Kidney capillary endothelial cell (primary cell): ENCODE measurements at places on chromosomes 16 and 17.
A peak's percentile ranks its signal among the peaks of the same experiment; 100 is the strongest.

GRCh38 chr16:53752560-53752959 is 48.6 kb downstream of the FTO start:
- DNase-seq: no peak

- no peak for DNase-seq
Measured at GRCh38 chr17:77127735-77128361, 12.9 kb upstream of the SEC14L1 start.

DNA sequence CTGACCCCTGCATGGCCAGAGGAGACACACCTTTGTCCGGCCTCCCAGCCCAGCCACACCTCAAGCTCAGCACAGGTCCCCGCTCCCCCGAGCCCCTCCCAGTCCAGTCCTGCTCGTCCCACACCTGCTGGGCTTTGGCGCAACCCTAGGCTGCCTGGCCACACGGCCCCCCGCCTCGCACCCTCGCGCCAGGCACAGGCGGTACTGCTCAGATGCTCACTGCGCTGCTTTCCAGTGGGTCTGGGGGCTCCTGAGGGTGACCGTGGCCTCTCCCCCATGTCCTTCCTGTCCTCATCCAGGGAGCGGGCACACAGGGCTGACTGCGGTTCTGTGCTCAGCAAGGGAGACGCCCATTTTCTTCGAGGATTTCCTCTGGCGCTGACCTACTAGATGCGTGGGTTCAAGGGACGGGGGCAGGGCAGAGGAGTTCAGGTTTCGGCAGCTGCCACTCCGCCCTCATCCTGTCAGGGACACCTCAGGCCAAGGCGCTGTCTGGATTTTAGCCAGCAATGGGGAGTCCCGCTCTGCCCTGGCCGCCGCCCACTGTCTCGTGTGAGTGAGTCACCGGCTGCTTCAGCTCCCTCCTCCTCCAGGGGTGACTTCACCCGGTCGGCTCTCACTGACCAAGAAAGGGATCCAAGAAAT is 118.0 kb upstream of the ZNF469 start:
- peak; percentile 85 for DNase-seq

- no peak for DNase-seq
Measured at GRCh38 chr16:24359490-24359889, 103.4 kb downstream of the CACNG3 start.

DNA sequence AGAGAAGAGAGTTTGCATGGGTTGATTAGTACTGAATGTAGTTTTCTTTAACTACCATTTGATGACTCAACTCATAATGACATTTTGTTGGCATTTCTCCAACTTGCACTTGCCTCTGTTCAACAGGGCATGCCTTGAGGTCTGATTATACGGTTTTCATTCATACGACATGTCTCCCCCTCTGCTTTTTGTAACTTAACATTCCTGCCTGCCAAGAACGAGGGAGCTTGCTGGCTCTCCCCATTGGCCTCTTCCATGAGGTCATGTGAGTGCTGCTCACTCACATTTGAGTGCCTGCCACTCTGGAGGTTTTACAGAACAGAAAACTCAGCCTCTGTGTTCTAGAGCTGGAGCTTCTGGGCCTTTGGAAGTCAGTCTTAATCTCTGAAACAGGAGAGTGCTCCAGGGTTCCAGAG is 19.7 kb downstream of the MAP2K6 start:
- DNase-seq: no peak

DNA sequence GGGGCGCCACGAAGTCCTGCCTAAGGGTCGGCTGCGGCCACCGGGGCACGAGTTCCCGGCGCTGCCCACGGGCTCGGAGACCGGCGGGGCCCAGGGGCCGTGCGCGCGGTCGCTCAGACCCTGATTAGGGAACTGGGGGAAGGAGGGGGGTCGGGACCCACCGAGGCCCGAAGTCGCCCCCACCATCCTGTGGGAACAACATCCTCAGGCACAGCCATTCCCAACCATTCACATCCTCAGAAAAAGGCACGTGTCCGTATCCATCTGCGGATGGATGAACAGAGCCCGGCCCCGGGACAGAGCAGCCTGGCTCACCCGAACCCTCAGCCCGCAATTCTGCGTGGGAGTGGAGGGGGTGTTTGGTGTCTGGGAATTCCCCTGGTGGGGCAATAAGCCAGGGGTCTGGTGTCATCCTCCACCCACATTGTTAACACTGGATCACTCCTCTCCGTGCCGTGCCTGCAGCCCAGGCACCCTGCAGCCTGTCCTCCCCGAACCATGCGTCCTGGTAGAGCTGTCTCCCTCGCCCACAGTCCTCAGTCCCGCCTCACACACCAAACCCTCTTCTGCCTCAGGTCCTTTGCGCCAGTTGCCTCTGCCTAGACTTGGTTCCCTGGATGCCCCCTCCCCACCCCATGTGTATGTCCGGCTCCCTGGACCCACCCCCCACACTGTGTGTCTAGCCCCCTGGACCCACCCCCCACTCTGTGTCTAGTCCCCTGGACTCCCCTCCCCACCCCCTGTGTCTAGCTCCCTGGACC is 789 bp upstream of the CCDC57 start:
- peak; percentile 49 for DNase-seq

- DNase-seq: no peak
Measured at GRCh38 chr17:19248928-19249574, 11.9 kb downstream of the EPN2 start.

GRCh38 chr17:77118251-77118928 is 22.4 kb upstream of the SEC14L1 start:
- peak; percentile 97 for DNase-seq

GRCh38 chr17:34313164-34313563 is 6.1 kb upstream of the CCL8 start:
- DNase-seq: no peak

DNA sequence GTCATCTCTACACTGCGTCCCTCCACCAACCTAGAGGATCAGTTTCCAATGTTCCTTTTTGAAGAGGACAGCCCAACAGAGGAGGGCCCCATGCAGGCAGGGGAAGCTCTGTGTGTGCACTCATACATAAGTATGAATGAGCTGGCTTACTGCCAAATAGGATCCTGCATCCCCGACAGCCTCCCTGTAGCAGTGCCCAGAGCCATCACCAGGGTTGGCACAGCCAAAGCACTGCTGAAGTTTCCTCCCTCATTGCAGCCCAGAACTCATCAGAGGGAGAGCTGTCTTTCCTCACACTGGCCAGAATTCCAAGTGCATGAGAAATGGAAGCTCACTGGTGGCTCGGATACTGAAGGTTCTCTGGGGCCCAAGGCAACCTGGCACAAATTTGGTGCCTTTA is 114.4 kb downstream of the ASIC2 start:
- peak; percentile 2 for DNase-seq

DNA sequence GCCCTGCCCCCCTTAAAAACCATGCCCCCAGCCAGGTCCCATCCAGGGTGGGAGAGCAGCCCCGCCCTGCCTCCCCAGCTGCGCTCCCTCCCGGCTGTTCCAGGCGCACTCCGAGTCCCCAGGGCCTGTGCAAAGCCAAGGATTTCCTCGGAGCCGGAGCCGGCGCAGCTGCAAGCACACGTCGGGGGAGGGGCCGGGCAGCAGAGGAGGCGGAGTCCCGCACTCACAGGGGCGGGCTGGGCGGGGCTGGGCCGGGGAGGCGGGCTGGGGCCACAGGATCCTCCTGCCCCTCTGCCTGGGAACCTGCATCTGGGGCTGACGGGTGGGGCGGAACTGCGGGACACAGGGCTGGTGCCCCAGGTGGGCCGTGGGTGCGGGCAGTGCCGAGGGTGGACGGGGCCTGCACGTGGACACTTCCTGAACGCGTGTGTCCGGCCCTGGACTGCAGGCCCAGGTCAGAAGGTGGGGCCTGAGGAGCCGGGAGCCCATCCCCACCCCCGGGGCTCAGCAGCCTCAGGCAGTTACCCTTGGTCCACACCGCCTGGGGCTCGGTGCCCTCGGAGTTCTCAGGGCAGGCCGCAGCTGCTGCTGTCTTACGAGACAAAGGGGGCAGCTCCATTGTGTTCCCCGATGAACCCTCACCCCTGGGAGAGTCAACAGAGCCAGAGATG is 24.0 kb upstream of the SSTR5 start:
- peak; percentile 21 for DNase-seq

DNA sequence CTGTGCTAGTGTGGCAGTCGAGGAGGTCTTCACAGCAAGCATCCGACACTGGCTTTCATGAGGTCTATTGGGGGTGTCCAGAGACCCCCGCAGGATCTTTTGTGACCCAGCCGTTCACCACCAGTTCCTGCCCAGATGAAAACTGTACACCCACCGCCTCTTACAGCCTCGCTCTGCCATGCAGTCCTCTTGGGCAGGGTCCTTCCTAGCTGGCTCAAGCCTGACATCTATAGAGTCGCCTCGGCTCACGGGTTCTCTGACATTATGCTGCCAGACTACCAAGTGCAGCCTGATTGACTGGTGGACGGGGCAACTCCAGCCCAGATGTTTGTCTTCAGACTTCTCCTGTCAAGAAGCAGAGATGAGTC is 14.6 kb upstream of the CLEC10A start:
- no peak for DNase-seq

GRCh38 chr16:14958970-14959369 is 15.9 kb upstream of the PDXDC1 start:
- DNase-seq: no peak

DNA sequence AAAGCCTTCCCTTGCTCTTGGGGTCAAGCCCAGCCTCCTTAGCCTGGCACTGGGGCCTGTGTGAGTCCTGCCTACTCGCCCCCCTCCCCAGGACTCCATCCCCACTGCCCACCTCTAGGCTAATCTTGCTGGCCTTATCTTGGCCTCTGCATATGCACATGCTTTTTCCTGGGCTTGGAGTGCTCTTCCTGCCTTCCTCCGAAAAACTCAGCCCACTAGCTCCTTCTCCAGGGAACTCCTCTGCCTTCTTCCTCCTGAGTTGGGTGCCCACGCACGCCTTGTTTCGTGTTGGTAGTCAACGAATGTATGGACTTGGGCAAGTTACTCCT is 16.5 kb downstream of the TBX2 start:
- no peak for DNase-seq

GRCh38 chr16:20865420-20866131 is 34.6 kb downstream of the DCUN1D3 start:
- peak; percentile 53 for DNase-seq

DNA sequence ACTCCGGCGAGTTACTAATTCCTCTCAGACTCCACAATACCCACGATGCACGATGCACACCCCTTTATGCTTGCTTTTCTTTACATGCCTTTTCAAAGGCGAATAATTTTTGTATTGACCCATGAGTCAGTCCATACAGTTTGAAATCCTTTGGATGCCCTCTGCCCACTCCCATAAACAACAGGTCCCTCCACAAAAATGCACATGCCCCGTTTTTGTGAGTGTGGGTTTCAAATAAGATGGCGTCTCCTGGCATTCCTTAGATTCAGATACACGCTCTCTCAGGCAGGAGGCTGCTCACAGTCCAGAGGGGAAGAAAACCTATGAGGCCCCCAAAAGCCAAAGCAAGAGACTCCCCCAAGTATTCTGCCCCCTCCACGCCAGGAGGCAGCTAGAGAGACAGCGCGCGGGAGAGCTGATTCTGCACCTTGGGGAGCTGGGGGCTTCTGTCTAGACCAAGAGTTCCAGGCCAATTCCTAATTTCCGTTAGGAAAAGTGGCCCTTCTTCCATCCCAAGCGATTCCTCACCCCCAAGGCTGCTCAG is 19.6 kb upstream of the HOXB9 start:
- no peak for DNase-seq

DNA sequence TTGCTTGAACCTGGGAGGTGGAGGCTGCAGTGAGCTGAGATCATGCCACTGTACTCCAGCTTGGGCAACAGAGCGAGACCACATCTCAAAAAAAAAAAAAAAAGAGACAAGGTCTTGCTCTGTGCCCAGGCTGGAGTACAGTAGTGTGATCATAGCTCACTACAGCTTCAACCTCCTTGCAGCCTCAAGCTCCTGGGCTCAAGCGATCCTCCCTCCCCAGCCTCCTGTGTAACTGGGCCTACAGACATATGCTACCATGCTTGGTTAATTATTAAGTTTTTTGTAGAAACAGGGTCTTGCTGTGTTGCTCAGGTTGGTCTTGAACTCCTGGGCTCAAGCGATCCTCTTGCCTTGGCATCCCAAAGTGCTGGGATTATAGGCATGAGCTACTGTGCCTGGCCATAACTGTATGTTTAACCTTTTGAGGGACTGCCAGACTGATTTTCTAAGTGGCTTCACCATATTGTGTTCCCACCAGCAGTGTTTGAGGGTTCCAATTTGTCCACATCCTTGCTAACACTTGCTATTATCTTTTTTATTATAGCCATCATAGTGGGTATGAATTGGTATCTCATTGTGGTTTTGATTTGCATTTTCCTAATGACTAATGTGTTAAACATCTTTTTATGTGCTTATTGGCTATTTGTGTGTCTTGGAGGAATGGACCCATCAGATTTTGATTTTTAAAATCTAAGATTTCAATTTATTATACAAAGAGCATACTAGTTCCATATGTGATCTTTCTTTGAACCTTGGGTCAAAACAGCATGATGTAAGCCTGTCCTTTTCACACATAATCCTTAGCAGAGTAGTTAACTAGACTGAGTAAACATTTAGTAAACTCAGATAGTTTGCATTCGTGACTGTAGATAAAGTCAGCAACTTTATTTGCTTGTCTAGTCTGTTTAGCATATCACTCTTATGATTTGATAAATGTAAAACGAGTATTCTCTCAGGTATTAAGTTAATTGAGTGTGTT is 38.1 kb upstream of the KPNB1 start:
- DNase-seq: no peak

- no peak for DNase-seq
Measured at GRCh38 chr17:31491376-31492131, 100.1 kb downstream of the RAB11FIP4 start.

DNA sequence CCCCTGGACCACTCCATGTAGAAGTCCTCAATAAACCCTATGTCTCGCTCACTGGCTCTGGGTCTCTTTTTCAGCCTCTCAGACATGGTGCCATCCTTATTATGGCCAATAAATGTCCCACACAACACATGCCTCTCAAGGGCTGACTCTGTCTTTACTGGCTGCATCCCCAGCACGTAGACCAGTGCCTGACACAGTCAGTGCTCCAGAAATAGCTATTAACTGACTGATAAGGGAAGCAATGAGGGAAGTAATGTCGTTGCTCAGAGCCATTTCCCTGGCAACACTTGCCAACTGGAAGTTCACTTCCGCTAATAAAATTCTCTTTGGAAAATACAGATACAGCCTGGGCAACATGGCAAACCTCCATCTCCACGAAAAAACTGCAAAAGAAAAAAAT is 19.1 kb upstream of the APOH start:
- DNase-seq: peak; percentile 38

DNA sequence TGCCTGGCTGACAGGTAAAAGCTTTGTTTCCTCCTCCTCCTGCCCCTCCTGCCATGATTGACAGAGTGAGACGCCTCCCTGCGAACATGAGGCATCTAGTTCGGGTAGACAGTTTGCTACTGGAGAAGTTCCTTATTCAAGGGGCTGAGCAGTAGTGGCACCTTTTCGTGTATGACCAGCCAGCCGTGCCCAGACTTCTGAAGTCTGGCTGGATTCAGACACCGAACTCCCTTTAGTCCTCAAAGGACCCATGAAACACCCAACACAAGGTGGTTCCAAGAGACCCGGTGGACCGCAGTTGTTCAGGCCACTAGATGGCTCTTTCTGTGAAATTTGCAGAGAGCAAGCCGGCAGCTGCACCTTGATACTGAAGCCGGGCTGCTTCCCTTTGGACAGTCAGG is 192.8 kb downstream of the XYLT1 start:
- DNase-seq: no peak
